ENCODE measurements at places on chromosomes 16 and 17. TPM values are rescaled to one million over a fixed set of nuclear protein-coding genes. Genes with fewer than 3 reads are reported as not detected.

- no peak overlapping the region for H3K4me3 ChIP-seq
- no peak for DNase-seq
- H3K27ac ChIP-seq, result no peak overlapping the region
These were observed 473.6 kb downstream of the CDH11 start for GRCh38 chr16:64648282-64648681.

GRCh38 chr17:5703736-5704135, 119.4 kb upstream of the NLRP1 start:
- H3K27ac ChIP-seq, result no peak overlapping the region
- no peaks in the 10 kb centered on the region for H3K27me3 ChIP-seq
- DNase-seq, result no peak
- H3K4me3 ChIP-seq, result no peak overlapping the region

- H3K4me3 ChIP-seq, result no peak overlapping the region
- no peak overlapping the region for H3K27ac ChIP-seq
- DNase-seq, result no peak
- H3K4me1 ChIP-seq, result no peaks in the 10 kb centered on the region
- H3K27me3 ChIP-seq, result no peaks in the 10 kb centered on the region
These were observed 13.4 kb downstream of the OR2C1 start for GRCh38 chr16:3369073-3369472.

- H3K4me3 ChIP-seq, result peak overlapping the region; percentile 41
- no peak overlapping the region for H3K27ac ChIP-seq
- H3K4me1 ChIP-seq, result peaks cover 4% of the 10 kb centered on the region
- H3K27me3 ChIP-seq, result peaks cover 40% of the 10 kb centered on the region
- no peak for DNase-seq
- no peaks in the 10 kb centered on the region for H3K36me3 ChIP-seq
These were observed 31.7 kb downstream of the OSBPL7 start for GRCh38 chr17:47789611-47790561.

DNA sequence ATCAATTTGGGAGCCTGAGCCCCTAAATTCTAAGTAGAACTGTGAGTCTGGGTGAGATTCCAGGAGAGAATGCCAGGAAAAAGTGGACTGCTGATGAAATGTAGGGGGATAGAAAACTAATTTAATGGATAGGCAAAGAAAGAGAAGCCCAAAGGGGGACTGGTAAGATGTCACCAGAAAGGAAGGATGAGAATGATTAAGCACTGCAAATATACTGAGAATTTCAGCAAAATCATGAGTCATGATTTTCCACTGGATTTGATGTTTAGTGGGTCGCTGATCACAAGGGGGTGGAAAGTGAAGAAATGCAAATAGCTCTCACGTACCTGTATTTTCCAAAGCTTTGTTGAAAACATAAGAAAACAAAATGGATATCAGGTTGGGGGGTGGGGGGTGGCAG, 201.8 kb downstream of the SLC39A11 start:
- no peak overlapping the region for H3K27ac ChIP-seq
- no peak for DNase-seq
- no peaks in the 10 kb centered on the region for H3K4me1 ChIP-seq
- no peak overlapping the region for H3K4me3 ChIP-seq

- no peak overlapping the region for H3K27ac ChIP-seq
- no peaks in the 10 kb centered on the region for H3K36me3 ChIP-seq
- H3K4me3 ChIP-seq, result no peak overlapping the region
- DNase-seq, result no peak
- peaks cover 13% of the 10 kb centered on the region for H3K27me3 ChIP-seq
These were observed 40.0 kb downstream of the MRPS23 start for GRCh38 chr17:57809879-57810278.

- no peak overlapping the region for H3K4me3 ChIP-seq
- peak overlapping the region; percentile 60 for H3K27ac ChIP-seq
- no peaks in the 10 kb centered on the region for H3K36me3 ChIP-seq
- DNase-seq, result no peak
These were observed 27.6 kb downstream of the CCDC40 start for GRCh38 chr17:80063830-80064585.

GRCh38 chr16:49603956-49604355, 230.4 kb downstream of the C16orf78 start:
- no peaks in the 10 kb centered on the region for H3K27me3 ChIP-seq
- DNase-seq, result no peak
- no peak overlapping the region for H3K27ac ChIP-seq
- no peak overlapping the region for H3K4me3 ChIP-seq
- no peaks in the 10 kb centered on the region for H3K36me3 ChIP-seq

DNA sequence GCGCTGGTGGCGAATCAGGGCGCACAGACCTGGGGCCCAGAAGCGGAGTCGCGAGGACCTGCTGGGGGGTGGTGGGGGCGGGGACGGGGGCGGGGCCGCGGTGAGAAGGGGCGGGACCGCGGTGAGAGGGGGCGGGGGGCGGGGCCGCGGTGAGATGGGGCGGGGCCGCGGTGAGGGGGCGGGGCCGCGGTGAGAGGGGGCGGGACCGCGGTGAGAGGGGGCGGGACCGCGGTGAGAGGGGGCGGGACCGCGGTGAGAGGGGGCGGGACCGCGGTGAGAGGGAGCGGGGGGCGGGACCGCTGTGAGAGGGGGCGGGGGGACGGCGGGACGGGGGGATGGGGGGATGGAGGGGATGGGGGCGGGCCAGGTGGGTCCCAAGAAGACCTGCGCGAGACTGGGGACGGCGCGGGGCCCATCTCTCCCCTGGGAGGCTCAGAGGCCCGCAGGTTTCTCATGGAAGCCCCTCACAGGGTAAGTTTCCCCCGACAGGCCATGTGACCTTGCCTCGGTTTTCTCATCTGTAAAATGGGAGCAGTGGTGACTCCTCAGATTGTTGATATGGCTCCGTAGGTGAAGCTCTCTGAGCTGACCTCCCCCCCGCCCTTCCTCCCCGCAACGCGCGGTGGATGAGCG, 28.6 kb upstream of the DBNDD1 start:
- DNase-seq, result no peak
- H3K27ac ChIP-seq, result no peak overlapping the region
- H3K36me3 ChIP-seq, result no peaks in the 10 kb centered on the region
- H3K4me3 ChIP-seq, result peak overlapping the region; percentile 54

DNA sequence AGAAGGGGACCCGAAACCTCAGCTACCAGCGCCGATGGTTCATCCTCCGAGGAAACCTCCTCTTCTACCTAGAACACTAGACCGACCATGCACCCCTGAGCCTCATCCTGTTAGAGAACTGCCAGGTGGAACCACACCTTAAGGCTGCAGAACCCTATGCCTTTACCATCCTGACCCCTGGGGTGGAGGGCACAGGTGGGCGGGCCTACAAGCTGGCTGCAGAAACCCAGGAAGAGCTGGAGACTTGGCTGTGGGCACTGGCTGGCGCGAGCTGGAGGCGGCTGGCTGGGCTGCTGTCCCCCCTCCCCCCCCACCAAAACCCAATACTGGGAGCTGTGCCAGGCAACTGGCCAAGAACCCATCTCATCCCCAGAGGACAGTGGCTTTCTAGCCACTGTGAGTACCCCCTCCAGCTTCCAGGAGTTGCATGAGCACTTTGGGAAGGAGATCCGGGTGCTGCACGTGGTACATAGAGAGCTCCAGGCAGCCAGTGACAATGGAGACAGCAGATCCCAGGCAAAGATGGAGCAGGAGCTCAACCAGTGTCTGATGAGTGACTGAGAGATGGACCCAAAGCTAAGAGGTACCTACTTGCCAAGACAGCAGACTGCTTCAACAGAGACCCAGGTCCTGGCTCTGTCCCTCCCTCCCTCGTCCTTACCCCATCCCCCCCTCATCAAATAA, 1.4 kb upstream of the CD2BP2 start:
- peaks cover 5% of the 10 kb centered on the region for H3K36me3 ChIP-seq
- peak overlapping the region; percentile 99 for H3K4me3 ChIP-seq
- H3K27ac ChIP-seq, result peak overlapping the region; percentile 99

DNA sequence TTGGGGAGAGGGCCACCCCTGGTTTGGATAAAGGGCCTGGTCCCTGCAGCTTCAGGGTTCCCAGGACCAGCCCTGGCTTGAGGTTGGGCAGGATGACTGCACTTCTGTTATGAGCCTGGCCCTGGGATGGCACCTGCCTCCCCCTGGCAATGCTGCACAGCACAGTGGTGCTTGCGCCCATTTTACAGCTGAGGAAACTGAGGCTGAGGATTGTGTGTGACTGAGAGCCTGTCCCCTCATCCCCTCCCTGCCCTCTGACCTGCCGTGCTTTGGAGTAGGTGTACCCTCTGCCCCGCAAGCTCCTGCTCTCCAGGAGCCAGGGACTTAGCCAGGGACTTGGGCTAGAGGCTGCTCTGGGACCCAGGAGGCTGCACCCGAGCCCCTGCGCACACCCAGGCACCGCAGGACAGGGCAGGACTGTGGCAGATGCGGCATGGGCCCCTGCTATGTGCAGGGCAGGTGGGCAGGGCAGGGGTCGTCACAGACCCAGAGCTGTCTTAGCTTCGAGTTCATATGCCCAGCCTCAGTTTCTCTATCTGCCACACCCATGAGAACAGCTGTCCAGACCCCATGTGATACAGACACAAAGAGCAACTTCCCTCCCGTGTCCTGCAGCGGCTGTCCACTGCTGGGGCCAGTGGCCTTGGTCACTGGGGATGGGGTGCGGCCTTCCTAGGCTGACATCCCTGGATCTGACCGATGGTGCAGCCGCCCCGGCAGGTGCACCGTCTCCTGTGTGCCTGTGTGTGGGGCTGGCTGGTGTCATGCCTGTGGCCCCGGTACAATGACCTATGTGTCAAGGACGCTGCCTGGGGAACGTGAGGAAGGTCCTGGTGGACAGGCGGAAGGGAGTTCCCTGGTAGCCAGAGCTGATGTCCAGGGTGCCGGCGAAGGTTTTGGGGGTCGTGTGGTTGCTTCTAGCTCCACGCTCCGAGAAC, 36.6 kb downstream of the BAHCC1 start:
- H3K4me1 ChIP-seq, result peaks cover 90% of the 10 kb centered on the region
- H3K27ac ChIP-seq, result peak overlapping the region; percentile 39
- H3K36me3 ChIP-seq, result no peaks in the 10 kb centered on the region
- H3K4me3 ChIP-seq, result no peak overlapping the region
- no peak for DNase-seq

Gene TEX19
- total RNA-seq, result 0.21 TPM

Gene CLEC3A
- total RNA-seq, result 0.23 TPM

Gene CBFA2T3
- total RNA-seq, result 13.7 TPM

Gene SPSB3
- total RNA-seq, result 23.0 TPM

Gene SLC38A8
- total RNA-seq, result not detected
